A549 treated with GW870086 at 1 μM for 4 hours (cell line): ENCODE measurements at places on chromosomes 1 and 21. TPM values are rescaled to one million over a fixed set of nuclear protein-coding genes. Genes with fewer than 3 reads are reported as not detected.

Gene OR2T35
- not detected in 5 replicates for total RNA-seq

Gene FCRLB
- 1.4 to 1.8 TPM (median 1.6 TPM) in 5 replicates for total RNA-seq

Gene CYP4Z1
- not detected in 5 replicates for total RNA-seq

Gene PRAMEF7
- total RNA-seq = not detected in 5 replicates

Gene NTNG1
- total RNA-seq = not detected in 5 replicates

Gene BCL10
- 14.1 to 17.5 TPM (median 17.3 TPM) in 5 replicates for total RNA-seq
